ENCODE measurements at places on chromosomes 11 and 22. TPM values are rescaled to one million over a fixed set of nuclear protein-coding genes. Genes with fewer than 3 reads are reported as not detected.

WNT11 gene
- 14.4 TPM for polyA plus RNA-seq

WBP2NL gene
- 1.5 TPM for polyA plus RNA-seq

GLYAT gene
- polyA plus RNA-seq = 0.45 TPM

CNGA4 gene
- polyA plus RNA-seq = 0.16 TPM

TRPC6 gene
- 4.2 TPM for polyA plus RNA-seq

SMPD1 gene
- 31.8 TPM for polyA plus RNA-seq

VPREB3 gene
- polyA plus RNA-seq = 0.45 TPM

TENM4 gene
- polyA plus RNA-seq = 2.1 TPM

- DNase-seq = no peak
Observed at GRCh38 chr11:36577373-36577772, 9.6 kb downstream of the RAG1 start.

GRCh38 chr11:13923716-13924650 is 38.5 kb upstream of the SPON1 start:
- DNase-seq = no peak

- DNase-seq = no peak
Observed at GRCh38 chr11:116557282-116557681, 215.5 kb downstream of the BUD13 start.

DNA sequence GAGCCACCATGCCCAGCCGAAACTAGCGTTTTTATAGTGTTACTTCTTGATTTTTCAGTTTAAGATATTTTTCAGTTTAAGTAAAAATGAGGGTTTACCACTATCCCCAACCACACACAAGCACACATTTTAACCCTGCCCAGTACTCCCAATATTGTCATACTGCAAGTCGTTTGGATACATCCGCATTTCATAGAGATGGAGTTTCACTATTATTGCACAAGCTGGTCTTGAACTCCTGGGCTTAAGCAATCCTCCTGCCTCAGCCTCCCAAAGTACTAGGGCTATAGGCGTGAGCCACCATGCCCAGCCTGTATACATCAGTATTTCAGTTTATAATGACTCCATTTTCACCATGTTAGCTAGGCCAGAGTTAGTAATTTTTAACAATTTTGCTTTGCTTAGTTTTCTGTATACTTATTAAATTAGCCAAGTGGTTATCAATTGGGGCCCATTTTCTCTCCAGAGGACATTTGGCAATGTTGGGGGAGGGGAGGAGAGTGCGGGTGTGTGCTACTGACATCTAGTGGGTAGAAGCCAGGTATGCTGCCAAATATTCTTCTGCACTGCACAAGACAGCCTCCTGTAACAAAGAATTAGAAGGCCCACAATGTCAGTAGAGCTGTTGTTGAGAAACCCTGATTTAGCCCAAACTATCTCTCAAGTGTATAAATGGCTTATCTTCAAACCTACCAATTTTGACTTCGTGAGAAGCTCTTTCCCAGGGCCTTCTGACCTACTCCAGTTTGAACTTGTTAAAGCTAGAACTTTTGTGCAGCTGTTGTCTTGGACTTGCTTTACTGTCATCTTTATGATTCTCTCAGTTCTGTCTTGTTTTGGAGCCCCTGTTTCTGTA is 7.3 kb downstream of the USP47 start:
- peak; percentile 41 for DNase-seq

DNA sequence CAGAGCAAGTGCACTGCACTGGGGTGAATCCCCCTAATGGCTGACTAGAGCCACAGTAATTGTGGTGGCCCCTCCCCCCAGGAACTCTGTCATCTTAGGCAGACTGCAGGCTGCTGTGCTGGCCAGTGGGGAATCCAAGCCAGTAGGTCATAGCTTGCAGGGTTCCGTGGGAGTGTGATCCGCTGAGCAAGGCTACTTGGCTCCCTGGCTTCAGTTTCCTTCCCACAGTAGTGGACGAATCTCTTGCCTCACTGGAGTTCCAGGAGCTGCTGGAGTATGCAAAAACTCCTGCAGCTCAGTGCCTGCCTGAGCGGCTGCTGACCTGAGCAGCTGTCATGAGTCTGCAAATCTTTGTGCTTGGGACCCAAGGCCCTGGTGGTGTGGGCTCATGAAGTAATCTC is 13.2 kb downstream of the OOSP3 start:
- no peak for DNase-seq

DNA sequence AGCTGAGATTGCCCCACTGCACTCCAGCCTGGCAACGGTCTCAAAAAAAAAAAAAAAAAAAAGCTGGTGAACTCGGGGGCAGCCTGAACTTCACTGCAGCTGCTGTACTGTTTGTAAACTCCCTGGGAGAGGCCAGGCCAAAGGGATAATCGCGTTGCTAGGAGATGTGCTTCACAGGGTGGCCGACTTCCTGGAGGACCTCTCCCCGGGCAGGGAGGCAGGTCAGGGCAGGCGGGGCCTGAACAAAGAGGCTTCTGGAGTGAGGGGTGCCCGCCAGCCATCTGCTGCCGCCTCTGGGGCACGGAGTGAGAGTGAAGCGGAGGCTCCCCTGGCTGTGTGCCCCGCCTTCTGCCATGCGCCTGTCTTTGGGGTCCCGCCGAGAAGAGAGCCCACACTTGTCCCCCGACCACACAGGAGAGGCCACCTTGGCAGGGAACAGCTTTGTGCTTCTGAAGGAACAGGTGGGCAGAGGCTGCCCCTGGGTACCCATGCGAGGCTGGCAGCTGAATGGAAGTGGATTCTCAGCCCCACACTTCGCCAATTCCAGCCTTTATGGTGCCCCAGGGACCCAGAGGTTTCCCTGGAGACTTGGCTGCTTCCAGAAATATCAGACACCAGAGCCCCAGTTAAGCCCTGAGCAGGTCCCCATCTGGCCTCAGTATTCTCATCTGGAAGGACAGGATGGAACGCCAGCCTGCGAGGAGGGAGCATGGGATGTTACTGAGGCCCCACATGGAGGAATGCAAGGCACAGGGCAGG is 29.6 kb downstream of the TMEM184B start:
- DNase-seq = peak; percentile 90

DNA sequence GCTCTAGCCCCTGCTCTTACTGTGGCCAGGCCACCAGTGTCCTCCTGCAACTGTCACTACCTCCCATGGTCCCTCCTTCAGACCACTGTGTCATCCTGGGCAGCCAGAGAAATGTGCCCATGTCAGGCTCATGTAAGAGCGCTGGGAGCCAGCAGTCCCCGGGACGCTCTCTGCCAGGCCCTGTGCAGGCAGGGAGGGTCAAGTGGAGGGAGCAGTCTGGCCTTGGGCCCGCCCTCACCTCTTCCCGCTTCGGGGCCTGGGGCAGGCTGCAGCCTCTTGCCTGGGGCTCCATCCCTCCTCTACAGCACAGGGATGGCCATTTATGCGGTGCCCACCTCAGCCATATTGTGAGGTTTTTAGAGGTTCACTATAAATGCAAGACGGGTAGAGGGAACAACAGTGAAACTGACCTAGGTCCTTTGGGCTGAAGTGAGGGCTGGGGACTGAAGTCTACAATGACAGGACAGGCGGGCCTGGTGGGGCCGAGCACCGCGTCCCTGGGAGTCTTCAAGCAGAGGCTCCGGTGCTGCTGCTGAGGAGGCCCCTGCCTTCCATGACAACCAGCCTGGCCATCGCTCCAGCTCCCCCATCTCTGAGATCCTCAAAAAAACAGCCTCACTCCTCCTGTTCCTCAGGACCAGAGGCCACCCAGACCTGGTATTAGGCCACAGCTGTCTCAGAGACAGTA is 54.9 kb upstream of the TTLL12 start:
- no peak for DNase-seq

DNA sequence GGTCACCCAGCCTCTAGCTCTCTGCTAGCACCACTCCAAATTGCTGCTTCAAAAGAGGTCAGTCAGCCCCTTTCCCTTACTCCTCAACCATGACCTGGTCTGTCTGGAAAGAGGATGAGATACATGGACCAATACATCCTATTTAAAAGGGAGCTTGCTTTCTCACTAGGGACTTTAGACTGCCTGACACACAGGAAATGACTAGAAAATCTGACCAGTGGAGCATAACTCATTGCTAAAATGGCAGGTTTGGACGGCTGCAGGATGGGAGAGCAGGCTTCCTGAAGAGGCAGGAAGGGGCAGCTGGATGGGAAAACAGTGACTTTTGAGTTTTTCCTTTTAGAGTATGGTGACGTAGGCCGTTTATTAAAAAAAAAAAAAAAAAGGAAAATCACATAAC is 25.3 kb downstream of the STIM1 start:
- no peak for DNase-seq

DNA sequence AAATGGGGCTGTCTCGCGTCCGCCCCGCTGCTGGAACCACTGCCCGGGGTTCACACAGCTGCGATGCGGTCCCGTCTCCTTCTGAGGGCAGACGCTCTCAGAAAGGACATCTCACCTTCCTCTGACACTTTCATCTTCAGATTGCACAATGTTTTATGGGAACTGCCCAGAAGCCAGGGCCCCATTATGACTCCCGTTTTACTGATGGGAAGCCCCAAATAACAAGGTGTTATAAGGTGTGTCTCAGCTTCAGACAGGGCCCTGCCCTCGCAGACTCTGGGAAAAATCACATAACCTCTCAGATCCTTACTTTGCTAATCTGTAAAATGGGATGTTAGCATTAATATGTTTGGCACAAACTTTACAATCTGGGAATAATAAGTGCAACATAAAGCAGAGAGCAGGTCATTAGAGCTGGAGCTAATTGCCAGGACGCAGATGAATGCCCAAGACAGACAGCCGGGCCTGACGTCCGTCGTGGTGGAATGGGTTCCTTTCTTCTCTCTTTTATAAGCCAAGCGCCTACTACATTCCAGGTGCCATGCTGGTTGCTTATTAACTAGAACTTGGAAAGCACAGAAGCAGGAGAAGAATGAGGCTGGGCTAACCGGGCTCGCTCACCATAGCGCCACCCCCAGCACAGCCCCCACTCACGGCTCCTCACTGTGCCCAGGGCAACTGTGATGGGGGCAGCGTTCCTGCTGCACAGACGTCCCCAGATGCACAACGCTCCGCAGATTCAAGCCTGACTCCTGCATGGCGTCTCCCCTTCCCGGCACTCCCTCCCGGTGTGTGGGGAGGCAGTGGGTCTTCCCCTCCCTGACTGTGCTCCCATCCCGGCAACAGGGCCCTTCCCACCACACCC is 43.8 kb downstream of the TRMU start:
- peak; percentile 75 for DNase-seq

- DNase-seq = peak; percentile 91
Observed at GRCh38 chr22:18056161-18056666, 21.6 kb upstream of the PEX26 start.

DNA sequence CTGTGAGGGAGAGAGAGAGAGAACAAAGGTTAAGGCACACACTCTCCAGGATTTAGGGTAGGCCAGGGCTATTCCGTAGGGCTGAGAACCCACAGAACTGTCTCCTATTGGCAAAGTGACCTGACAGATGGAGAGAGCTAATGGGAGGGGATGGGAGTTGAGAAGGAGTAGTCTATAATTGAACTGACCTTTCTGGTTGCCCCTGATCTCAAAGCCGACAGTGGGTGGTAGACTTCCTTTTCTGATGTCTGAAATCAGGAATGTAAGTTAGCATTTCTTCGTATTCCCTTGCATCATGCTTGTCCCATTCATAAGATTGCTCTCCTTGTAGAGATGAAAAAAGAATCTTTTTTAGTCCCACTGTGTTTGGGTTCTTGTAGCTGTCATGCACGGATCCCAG is 210.1 kb downstream of the NTM start:
- DNase-seq = no peak

DNA sequence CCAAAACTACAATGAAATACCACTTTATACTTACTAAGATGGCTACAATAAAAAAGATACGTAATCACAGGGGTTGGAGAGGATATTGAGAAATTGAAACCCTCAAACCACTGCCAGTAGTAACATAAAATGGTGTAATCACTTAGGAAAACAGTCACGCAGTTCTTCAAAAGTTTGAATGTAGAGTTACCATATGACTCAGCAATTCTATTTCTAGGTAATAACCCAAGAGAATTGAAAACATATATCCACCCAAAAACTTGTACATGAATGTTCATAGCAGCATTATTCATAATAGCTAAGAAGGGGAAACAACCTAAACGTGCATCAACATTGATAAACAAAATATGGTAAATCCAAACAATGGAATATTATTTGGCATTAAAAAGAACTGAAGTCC is 24.4 kb upstream of the PSMA1 start:
- DNase-seq = no peak

GRCh38 chr11:69301455-69302401 is 7.8 kb downstream of the MYEOV start:
- DNase-seq = no peak

GRCh38 chr11:31233425-31233824 is 136.1 kb downstream of the DCDC1 start:
- DNase-seq = no peak

DNA sequence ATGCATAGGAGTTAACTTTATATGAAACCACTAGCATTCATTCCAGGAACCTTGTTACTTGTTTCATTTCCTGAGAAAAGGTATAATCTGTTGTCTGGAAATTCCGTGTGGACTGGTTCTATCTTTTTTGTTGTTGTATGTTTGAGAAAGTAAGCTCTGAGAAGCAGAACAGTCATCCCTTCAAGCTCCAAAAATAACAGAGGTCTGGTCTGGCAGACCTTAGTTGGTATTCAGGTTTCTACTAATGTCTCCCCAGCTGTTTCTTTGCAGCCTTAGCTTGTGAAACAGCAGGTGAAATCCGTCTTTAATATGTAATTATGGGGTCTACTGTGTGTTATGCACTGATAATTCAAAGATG is 2.4 kb downstream of the RNF121 start:
- DNase-seq = no peak

Data from large intestine (tissue), 12 donors.